Esophagus muscularis mucosa (tissue), 4 donors: ENCODE measurements at places on chromosomes 1 and 21. TPM values are rescaled to one million over a fixed set of nuclear protein-coding genes. Genes with fewer than 3 reads are reported as not detected.

DNA sequence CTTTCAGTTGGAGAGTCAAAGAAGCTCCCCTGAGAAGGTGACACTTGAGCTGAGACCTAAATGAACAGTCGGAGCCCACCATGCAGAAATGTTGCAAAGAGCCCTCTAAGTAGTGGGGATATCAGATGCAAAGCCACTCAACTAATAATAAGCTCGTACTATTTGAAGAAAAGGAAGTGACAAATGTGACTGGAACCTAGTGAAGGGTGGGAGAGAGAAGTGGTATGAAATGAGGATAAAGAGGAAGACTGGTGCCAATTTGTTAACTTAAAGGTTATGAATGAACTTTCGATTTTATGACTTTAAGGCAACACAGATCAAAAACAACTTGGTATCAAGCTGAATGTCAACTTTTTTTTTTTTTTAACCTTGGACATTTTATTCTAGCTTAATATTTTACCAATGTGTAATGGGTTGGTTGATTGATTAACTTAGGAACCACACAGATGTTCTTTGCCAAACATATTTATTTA, 14.7 kb downstream of the LYPLAL1 start:
- H3K4me1 ChIP-seq: peaks cover 27% of the 10 kb centered on the region
- no peaks in the 10 kb centered on the region for H3K27me3 ChIP-seq

DNA sequence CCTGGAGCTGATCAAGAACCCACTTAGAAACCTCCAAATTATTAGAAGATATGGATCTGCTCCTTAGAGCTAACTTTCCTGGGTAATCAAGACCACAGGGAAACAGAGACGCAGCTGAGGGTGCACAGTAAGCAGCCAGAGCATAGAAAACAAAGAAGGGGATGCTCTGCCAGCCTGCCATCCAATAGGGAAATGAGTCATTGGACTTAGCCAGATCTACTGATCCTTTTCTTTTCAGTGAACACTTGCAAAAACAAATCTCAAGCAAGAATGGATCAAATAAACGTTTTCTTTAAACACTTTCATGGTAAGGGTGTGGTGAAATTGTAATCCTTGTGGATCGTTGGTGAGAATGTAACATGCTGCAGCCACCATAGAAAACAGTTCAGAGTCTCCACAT, 474.0 kb downstream of the LTN1 start:
- no peaks in the 10 kb centered on the region for H3K27me3 ChIP-seq
- H3K36me3 ChIP-seq: no peaks in the 10 kb centered on the region
- H3K4me1 ChIP-seq: peaks cover 24% of the 10 kb centered on the region
- no peak for DNase-seq

Gene SLAMF8
- total RNA-seq: 2.5 TPM

Gene CD5L
- 1.2 TPM for total RNA-seq

DNA sequence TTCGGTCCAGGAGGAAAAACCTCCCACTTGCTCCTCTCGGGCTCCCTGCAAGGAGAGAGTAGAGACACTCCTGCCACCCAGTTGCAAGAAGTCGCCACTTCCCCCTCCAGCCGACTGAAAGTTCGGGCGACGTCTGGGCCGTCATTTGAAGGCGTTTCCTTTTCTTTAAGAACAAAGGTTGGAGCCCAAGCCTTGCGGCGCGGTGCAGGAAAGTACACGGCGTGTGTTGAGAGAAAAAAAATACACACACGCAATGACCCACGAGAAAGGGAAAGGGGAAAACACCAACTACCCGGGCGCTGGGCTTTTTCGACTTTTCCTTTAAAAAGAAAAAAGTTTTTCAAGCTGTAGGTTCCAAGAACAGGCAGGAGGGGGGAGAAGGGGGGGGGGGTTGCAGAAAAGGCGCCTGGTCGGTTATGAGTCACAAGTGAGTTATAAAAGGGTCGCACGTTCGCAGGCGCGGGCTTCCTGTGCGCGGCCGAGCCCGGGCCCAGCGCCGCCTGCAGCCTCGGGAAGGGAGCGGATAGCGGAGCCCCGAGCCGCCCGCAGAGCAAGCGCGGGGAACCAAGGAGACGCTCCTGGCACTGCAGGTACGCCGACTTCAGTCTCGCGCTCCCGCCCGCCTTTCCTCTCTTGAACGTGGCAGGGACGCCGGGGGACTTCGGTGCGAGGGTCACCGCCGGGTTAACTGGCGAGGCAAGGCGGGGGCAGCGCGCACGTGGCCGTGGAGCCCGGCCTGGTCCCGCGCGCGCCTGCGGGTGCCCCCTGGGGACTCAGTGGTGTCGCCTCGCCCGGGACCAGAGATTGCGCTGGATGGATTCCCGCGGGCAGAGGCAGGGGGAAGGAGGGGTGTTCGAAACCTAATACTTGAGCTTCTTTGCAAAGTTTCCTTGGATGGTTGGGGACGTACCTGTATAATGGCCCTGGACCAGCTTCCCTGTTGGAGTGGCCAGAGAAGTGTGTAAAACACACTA, 45.3 kb downstream of the MRPL39 start:
- H3K4me3 ChIP-seq: peak overlapping the region; percentile 58
- H3K27ac ChIP-seq: peak overlapping the region; percentile 18
- no peaks in the 10 kb centered on the region for H3K36me3 ChIP-seq
- H3K27me3 ChIP-seq: no peaks in the 10 kb centered on the region
- H3K4me1 ChIP-seq: peaks cover 20% of the 10 kb centered on the region
- DNase-seq: no peak

- no peaks in the 10 kb centered on the region for H3K27me3 ChIP-seq
- no peak overlapping the region for H3K27ac ChIP-seq
- no peak overlapping the region for H3K4me3 ChIP-seq
- H3K4me1 ChIP-seq: peaks cover 9% of the 10 kb centered on the region
Observed at GRCh38 chr21:46480466-46480865, 21.8 kb downstream of the DIP2A start.

- no peak overlapping the region for H3K4me3 ChIP-seq
- H3K27ac ChIP-seq: no peak overlapping the region
- peak; percentile 84 for DNase-seq
- no peaks in the 10 kb centered on the region for H3K4me1 ChIP-seq
- no peaks in the 10 kb centered on the region for H3K36me3 ChIP-seq
Observed at GRCh38 chr1:119779869-119780356, 11.2 kb upstream of the HMGCS2 start.

GRCh38 chr1:206491616-206492015, 15.7 kb upstream of the RASSF5 start:
- no peak overlapping the region for H3K27ac ChIP-seq
- peaks cover 16% of the 10 kb centered on the region for H3K4me1 ChIP-seq
- H3K36me3 ChIP-seq: no peaks in the 10 kb centered on the region
- H3K4me3 ChIP-seq: no peak overlapping the region

Gene TLR5
- total RNA-seq: 8.3 TPM

Gene XCL2
- not detected for total RNA-seq

DNA sequence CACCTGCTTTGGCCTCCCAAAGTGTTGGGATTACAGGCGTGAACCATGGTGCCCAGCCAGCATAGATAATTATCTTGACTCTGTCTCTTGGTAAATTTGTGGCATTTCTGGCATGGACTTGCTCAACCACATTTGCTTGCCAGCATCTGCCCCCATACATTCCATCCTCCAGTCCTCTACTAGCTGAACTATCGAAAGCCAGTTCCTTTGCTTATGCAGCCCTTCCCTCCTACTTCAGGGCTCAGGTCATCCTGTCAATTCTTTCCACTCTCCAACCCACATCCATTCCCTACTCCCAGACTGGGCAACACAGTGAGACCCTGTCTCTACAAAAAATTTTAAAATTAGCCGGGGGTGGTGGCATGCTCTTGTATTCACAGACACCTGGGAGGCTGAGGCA, 13.0 kb upstream of the UQCRHL start:
- no peaks in the 10 kb centered on the region for H3K27me3 ChIP-seq
- H3K4me1 ChIP-seq: peaks cover 13% of the 10 kb centered on the region
- H3K36me3 ChIP-seq: no peaks in the 10 kb centered on the region
- DNase-seq: no peak
- H3K27ac ChIP-seq: no peak overlapping the region

Gene CLEC20A
- total RNA-seq: not detected

DNA sequence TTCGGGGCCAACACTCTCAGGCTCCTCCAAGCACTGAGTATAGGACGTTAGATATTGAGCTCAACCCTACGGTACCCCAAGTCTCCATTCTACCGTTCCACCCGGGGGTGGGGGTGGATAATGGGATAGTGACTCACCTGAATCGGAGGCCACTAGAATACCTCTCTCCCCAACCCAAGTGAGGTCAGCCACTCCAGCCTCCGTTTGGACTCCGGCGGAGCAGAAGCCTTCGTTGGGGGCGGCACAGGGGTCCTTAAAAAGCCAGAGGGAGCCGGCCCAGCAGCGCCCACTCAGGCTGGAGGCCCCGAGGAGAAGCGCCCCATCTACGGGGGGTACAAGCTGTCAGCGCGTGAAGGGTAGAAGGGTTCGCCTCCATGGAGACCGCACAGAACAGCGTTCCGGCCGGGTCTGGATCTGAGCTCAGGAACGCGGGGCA, 556 bp downstream of the WDR77 start:
- peak overlapping the region; percentile 89 for H3K27ac ChIP-seq
- DNase-seq: no peak
- no peaks in the 10 kb centered on the region for H3K27me3 ChIP-seq
- H3K4me1 ChIP-seq: peaks cover 45% of the 10 kb centered on the region
- H3K36me3 ChIP-seq: peaks cover 36% of the 10 kb centered on the region

- peak overlapping the region; percentile 12 for H3K27ac ChIP-seq
- no peak overlapping the region for H3K4me3 ChIP-seq
- H3K4me1 ChIP-seq: peaks cover 15% of the 10 kb centered on the region
- no peaks in the 10 kb centered on the region for H3K36me3 ChIP-seq
Observed at GRCh38 chr1:184518736-184519357, 132.0 kb downstream of the C1orf21 start.

- peaks cover 10% of the 10 kb centered on the region for H3K36me3 ChIP-seq
- H3K27ac ChIP-seq: no peak overlapping the region
- peaks cover 5% of the 10 kb centered on the region for H3K27me3 ChIP-seq
- no peak for DNase-seq
Observed at GRCh38 chr1:161747801-161748200, 1.8 kb upstream of the DUSP12 start.

DNA sequence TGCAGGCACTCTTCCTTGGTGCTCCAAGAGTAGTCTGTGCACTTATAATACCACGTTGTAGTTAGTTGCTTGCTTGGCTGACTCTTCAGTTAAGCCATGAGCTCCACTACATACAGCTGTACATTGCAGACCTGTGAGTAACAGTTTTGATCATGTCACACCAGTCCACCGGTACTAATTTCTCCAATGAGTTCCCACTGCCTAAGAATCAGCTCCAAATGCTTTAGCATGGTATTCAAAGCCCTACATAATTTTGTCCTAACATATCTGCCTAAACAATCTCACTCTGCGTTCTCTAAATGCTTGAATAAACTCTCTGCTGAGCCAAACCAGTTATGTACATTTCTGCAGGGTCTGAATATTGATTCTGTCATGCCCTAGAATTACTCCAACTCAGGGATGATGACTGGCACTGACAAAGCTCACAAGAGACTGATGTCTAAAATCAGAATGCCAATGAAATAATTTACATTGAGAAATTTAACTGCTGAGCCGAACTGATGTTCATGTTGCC, 200.7 kb downstream of the LHX8 start:
- no peak overlapping the region for H3K27ac ChIP-seq
- H3K27me3 ChIP-seq: no peaks in the 10 kb centered on the region
- H3K4me1 ChIP-seq: peaks cover 11% of the 10 kb centered on the region
- no peak overlapping the region for H3K4me3 ChIP-seq
- H3K36me3 ChIP-seq: no peaks in the 10 kb centered on the region

Gene SH3D21
- 0.26 TPM for total RNA-seq

DNA sequence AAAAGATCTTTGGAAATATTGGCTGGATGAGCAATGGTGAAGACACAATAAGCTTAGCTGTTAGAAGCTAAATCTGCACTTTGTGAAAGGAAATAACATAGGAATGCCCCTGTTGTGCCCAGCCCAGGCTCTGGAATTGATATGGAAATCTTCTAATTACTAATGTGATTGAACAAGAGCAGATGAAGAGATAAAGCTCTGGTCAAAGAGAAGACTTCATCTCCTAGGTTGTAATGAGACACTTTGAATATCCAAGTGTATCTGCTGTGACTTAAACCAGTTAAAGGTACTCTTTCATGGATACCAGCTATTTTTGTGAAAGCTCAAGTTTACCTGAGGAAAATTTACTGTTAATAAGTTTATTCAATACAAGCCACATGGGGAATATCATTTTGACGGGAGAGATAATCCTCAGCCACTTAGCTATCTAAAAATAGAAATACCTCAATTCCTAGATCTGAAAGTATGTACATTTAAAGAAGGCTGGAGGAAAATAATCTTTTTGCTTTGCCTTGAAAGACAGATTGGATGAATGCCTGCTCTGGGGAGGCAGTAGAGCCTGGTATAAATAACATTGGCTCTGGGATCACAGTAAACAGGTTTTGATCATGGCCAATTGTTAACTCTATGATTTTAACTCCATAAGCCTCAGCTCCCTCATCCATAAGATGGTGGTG, 494.0 kb upstream of the B3GALT2 start:
- DNase-seq: no peak
- H3K4me3 ChIP-seq: no peak overlapping the region
- H3K36me3 ChIP-seq: no peaks in the 10 kb centered on the region
- no peaks in the 10 kb centered on the region for H3K27me3 ChIP-seq
- H3K27ac ChIP-seq: no peak overlapping the region

GRCh38 chr1:171167785-171168184, 17.3 kb upstream of the FMO2 start:
- H3K4me3 ChIP-seq: no peak overlapping the region
- no peaks in the 10 kb centered on the region for H3K27me3 ChIP-seq
- no peak overlapping the region for H3K27ac ChIP-seq
- no peak for DNase-seq
- H3K4me1 ChIP-seq: peaks cover 8% of the 10 kb centered on the region

DNA sequence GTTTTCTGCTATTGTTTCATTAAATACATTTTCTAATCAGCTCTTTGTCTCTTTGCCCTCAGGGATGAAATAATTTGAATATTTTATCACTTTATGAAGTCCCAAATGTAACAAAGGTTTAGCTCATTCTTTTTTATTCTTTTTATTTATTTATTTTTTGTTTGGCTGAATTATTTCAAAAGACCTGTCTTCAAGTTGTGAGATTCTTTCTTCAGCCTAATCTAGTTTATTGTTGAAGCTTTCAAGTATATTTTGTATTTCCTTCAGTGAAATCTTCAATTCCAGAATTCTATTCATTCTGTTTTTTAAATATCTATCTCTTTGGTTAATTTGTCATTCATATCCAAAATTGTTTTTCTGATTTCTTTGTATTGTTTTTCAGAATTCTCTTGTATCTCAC, 10.8 kb downstream of the LY9 start:
- H3K4me1 ChIP-seq: no peaks in the 10 kb centered on the region
- H3K27ac ChIP-seq: no peak overlapping the region
- H3K36me3 ChIP-seq: no peaks in the 10 kb centered on the region
- H3K4me3 ChIP-seq: no peak overlapping the region

Gene FCAMR
- total RNA-seq: not detected

Gene SLC16A4
- 8.6 TPM for total RNA-seq

GRCh38 chr1:15953791-15954241, 22.1 kb downstream of the ZBTB17 start:
- H3K36me3 ChIP-seq: peaks cover 5% of the 10 kb centered on the region
- no peaks in the 10 kb centered on the region for H3K27me3 ChIP-seq
- peaks cover 88% of the 10 kb centered on the region for H3K4me1 ChIP-seq
- H3K27ac ChIP-seq: peak overlapping the region; percentile 95
- H3K4me3 ChIP-seq: no peak overlapping the region
- DNase-seq: no peak

Gene URB2
- 8.9 TPM for total RNA-seq

Gene CLCNKA
- 0.33 TPM for total RNA-seq

- H3K36me3 ChIP-seq: no peaks in the 10 kb centered on the region
- no peaks in the 10 kb centered on the region for H3K27me3 ChIP-seq
- peaks cover 15% of the 10 kb centered on the region for H3K4me1 ChIP-seq
Observed at GRCh38 chr1:27643600-27644368, 8.8 kb upstream of the FGR start.

Gene FCRL2
- not detected for total RNA-seq
